ENCODE measurements at places on chromosomes 11 and 22.

GRCh38 chr11:79637219-79637618, 196.4 kb upstream of the TENM4 start:
- DNase-seq, result no peak

GRCh38 chr11:76694664-76695063, 24.1 kb upstream of the LRRC32 start:
- DNase-seq, result no peak

GRCh38 chr11:10575346-10576034, 7.0 kb upstream of the LYVE1 start:
- DNase-seq, result no peak

DNA sequence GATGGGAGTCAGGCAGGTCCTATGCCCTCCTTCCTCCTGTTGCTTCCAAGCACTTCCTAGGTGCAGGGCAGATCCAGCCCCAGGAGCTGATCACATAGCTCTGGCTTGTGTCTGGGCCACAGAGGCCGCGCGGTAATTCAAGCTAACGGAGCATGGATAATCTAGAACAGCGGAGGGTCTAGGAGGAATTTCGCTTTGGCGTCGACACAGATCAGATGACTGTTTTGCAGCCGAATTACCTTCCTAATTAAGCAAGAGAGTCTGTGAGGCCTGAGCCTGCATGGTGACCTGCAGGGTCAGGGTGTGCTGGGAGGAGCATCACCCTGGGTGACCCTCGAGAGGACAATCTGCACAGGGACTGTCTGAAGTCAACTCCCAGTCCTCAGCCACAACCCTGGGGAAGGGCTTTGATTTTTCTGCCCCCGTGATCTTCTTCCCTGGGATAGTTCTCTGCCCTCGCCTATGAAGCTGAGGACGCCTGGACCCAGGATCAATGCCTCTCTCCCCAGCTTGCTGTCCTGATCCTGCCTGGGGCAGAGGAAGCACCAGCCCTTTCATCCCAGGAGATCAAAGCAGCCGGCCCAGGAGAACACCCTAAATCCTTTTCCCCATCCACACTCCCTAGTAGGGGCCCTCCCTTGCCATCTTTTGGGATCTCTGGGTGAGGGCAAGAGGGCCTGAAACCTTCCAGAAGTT, 11.0 kb downstream of the NECTIN1 start:
- no peak for DNase-seq

GRCh38 chr11:115162919-115163318, 341.3 kb downstream of the CADM1 start:
- no peak for DNase-seq

- DNase-seq, result no peak
These were observed 17.2 kb downstream of the CLDN25 start for GRCh38 chr11:113796663-113797259.

- no peak for DNase-seq
These were observed 5.1 kb upstream of the CLPB start for GRCh38 chr11:72439455-72439854.

- DNase-seq, result peak; percentile 34
These were observed 20.5 kb downstream of the EPS8L2 start for GRCh38 chr11:726278-727220.

DNA sequence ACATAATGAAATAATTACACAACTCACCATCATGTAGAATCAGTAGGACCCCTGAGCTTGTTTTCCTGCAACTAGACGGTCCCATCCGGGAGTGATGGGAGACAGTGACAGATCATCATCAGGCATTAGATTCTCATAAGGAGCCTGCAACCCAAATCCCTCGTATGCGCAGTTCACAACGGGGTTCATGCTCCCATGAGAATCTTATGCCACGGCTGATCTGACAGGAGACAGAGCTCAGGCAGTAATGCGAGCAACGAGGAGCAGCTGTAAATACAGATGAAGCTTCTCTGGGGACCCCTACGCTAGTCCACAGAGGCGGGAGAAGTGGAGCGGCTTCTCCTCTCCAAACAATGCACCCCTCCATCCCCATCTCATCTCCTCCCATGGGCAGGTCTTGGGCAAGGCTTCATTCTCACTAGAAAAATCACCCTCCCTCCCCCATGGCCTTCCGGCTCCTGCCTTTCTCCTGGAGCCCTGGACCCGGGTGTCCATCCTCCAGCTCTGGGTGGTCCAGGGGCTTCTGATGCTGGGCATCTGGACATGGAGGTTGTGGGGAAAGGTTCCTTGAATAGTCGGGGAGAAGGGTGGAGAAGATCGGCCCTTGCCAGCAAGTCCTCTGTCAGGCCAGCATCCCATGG, 16.2 kb upstream of the RAC2 start:
- DNase-seq, result no peak

GRCh38 chr11:119355091-119355843, 8.8 kb upstream of the MFRP start:
- DNase-seq, result no peak

Measured in activated T-helper 1 cell treated with Interleukin-2 at 50 U/mL for 16 hours (primary cell).